ENCODE measurements at places on chromosomes 3 and 15. TPM values are rescaled to one million over a fixed set of nuclear protein-coding genes. Genes with fewer than 3 reads are reported as not detected.

GRCh38 chr15:95922431-95922830, 408.1 kb upstream of the NR2F2 start:
- H3K36me3 ChIP-seq, result no peaks in the 10 kb centered on the region
- no peaks in the 10 kb centered on the region for H3K4me1 ChIP-seq
- H3K27ac ChIP-seq, result no peak overlapping the region

DNA sequence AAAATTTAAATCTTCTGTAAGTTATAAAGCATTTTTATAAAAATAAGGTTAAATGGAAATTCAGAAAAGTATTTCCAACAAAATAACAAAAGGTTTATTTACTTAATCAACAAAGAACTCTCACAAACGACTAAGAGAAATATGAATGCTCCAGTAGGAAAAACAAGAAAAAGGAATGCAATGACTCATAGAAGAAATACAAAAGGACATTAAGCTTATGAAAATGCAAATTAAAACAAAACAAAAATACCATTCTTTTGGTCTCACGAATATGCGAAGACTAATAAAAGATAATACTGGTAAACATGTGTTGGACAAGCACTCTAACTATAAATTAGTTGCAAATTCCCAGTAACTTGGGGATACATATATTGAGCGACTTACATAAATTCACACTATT, 17.5 kb upstream of the TBC1D5 start:
- no peaks in the 10 kb centered on the region for H3K36me3 ChIP-seq
- no peaks in the 10 kb centered on the region for H3K27me3 ChIP-seq
- no peaks in the 10 kb centered on the region for H3K4me1 ChIP-seq
- no peak overlapping the region for H3K4me3 ChIP-seq
- H3K27ac ChIP-seq, result no peak overlapping the region
- no peak for DNase-seq

The RARRES1 gene
- total RNA-seq, result 3.4 TPM

DNA sequence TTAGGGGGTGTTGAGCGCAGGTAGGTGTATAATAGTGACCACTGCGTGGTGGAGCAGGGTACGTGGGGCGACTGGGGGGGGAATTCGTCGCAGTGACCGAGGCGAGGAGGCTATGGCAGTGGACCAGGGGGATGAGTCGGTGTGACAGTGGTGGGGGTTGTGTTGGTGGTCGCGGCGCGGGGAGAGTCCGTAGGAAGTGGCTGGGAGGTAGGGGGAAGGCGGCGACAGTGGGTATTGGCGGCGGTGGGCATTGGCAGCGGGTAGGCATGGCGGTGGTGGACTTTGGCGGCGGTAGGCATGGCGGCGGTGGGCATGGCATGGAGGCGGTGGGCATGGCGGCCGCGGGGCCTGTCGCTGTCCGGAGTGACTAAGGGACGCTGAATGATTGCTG, 739 bp downstream of the SNRPN start:
- H3K36me3 ChIP-seq, result no peaks in the 10 kb centered on the region
- peak overlapping the region; percentile 55 for H3K4me3 ChIP-seq

The ARRDC4 gene
- 35.9 TPM for total RNA-seq

DNA sequence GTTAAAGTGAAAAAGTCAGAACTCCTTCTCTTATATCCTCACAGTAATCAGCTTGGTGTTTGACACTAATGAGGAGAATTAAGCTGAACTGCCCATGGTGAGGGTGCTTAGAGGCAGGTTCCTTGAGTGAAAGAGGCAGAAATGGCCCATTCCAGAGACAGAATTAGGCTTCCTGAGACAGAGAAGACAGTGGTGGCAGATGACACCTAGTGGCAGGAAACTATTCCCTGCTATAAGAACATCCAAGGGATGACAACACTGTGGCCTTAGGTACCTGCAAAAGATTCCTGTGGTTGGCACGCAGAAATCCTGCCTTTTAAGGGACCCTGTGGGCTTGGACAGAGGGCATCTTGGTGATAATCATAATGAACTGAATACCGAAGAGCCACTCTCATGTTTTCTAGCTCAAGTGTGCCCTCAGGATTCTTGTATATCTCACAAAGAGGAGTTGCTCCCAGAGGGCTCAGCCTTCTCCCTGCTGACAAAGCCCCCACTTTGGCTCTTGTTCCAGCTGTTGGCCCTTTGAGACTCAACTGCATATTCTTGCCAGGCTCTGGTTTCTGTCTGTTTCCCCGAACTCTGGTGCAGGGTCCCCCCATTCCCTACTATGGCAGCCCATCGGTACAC, 56.0 kb downstream of the KBTBD12 start:
- H3K27ac ChIP-seq, result no peak overlapping the region
- H3K4me3 ChIP-seq, result no peak overlapping the region
- H3K36me3 ChIP-seq, result no peaks in the 10 kb centered on the region
- peak; percentile 29 for DNase-seq
- H3K4me1 ChIP-seq, result no peaks in the 10 kb centered on the region

DNA sequence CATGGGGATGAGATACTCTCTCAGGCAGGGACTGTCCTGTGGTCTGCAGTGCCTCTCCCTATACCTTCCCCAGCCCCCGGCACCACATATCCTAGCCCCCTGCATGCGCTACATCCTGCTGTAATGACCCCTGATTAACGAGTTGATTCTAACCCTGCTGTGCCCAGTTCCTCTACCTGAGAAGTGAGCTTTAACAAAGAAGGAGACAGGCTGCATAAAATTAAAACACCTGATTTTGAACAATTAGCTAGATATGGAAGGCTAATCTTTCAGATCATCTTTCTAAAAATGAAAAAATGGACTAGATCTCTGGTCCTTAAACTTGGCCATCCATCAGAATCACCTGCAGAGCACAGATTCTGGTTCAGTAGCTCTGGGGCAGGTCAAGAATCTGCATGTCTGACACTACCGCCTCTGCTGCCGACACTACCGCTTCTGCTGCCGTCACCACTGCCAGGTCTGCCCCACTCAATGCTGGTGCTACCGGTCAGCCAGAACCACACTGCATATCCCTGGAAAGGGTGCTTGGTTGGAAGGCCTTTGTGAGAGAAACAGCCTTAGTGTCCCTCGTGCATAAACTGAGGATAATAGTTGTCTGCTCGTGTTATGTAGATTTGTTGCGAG, 33.6 kb upstream of the ZBTB38 start:
- H3K27ac ChIP-seq, result no peak overlapping the region
- H3K4me3 ChIP-seq, result no peak overlapping the region
- H3K4me1 ChIP-seq, result peaks cover 24% of the 10 kb centered on the region
- H3K36me3 ChIP-seq, result no peaks in the 10 kb centered on the region
- DNase-seq, result no peak
